ENCODE measurements at places on chromosomes 1 and 21.

GRCh38 chr1:76021846-76022245, 52.7 kb upstream of the ST6GALNAC3 start:
- no peak for DNase-seq

GRCh38 chr1:198763298-198763714, 124.5 kb downstream of the PTPRC start:
- no peak for DNase-seq

DNA sequence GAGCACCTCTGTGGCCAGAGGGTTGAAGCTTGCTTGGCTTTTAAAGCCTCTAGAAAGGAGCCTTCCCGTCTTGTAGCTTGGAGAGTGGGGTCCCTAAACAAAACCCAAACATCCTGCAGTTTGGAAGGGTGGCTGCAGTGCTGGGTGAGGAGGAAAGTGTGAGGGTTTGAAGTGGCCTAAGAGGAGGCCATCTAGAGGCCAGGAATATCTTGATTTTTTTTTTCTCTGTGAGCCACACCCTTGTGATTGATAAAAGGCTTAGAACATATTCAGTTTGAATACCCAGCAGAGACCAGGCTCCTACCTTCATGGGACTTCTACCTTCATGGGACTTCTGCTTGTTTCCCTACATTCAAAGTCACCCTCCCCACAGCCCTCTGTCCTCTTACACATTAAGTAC, 37.3 kb upstream of the PIGV start:
- no peak for DNase-seq

- DNase-seq = no peak
These were observed 363.6 kb downstream of the PLPP3 start for GRCh38 chr1:56215771-56216170.

DNA sequence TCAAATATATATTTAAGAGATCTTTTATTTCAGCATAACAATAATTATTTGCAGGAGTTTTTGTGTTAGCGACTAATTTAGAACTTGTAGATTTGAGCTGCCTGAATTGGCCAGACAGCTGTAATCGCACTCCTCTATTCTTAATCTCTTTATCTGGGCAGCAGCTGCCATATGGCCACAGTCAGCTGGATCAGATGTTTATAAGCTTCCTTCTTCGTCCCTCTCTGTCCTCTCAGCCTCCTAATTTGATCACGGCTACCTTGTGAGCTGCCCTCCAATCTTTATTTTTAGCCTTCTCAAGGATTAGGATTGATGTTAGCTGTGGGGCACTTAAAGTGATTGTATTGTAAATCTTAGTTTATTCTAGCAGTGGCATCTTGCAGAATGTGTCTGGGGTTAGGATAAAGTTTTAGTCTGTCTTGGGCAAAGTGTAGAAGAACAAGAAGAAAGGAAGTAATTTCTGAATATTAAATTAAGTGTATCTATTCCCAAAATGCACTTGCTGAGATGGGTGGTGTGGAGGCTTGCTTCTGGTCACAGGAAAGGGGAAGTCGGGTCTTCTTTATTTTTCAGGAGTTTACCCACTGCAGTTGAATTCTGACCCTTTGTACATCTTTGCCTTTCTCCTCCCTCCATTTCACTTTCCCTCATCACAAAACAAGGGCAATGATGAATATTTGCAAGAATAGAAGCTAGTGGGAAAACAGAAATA, 1.1 kb downstream of the ZBTB18 start:
- DNase-seq = no peak

DNA sequence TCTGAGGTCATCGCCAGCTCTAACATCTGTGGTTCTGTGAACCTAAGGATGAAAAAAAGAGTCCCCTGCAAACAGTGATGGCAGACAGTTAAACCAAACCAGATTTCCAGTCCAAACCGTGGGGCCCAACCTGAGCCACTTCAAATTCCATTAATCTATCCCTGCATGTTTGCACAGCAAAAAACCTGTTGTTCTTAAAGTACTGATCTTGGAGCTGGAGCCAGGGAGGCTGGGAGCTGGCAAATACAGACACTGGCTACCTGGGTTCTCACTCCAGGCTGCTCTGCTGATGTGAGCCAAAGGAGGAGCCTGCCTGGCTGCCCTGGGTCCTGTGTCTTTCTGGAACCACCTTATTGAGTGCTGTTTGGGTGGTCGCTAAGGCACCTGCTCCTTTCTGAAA, 16.4 kb downstream of the LDLRAD1 start:
- no peak for DNase-seq

- no peak for DNase-seq
These were observed 59.6 kb downstream of the CC2D1B start for GRCh38 chr1:52306227-52307006.

DNA sequence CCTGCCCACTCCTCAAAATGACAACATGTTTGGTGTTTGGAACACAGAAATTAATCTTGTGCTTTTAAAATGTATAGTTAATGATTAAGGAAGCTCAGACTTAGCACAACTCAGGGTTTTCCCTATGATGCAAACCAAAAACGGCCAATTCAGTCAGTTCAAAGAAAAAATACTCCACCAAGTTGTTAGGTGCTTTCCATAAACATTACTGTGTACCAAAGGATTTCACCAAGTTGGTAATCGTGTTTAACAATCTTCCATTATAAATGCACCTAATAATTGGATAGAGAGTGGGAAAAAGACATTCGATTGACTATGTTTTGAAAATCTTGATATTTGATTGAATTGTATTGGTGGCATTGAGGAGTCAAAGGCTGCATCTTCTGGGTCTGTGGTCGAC, 33.3 kb upstream of the DUSP10 start:
- DNase-seq = no peak

DNA sequence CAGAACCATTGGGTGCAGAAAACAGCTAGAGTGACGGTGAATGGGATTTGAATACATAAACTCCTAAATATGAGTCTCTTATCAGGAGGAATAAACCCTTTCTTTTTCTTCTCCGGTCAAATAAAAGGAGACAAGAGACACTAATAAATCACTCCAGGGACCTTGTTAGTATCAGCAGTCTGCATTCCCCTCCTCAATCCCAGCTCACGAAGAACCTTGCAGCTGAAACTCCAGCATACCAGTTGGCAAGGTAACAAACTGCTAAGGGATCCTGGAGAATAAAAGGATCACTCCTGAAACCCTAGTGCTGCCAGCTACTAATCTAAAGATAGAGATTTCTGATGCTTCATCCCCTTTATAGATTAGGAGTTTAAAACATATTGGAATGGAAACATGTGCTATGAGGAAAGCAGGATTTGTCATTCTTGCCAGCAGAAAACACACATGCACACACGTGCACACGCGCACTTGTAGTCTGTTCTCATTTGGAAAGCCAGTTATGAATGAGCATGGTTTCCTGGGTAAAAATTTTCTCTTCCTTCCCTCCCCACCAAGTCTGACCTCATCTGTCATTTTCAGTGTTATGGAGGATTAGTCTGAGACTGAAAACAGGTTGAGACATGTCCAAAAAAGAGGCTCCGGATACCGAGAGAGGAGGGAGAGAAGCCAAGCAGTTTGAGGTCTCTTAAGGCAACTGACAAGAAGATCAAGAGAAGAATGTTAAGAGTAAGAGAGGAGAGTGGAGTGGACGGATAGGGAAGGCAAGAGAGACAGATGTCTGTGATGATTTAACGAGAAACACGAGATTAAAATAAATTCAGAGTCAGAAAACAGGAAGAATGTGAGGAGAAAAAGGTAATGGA, 10.9 kb downstream of the IER5 start:
- DNase-seq = peak; percentile 36

DNA sequence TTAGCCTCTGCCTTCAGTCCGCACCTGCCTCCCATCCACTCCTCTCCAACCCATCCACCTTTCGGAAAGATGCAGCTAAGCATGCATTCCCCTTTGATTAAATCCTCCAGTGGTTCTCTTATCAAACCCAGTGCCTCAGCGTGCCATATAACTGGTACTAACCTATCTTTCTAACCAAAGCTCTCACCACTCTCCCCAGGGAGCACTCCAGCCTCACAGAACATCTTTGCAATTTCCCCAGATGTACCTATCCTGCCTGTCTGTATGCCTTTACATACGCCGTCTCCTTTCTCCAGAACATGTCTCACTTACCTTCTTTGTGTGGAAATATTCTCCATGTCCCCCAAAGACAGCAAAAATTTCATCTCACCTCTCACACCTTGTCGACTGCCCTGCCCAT, 80.0 kb downstream of the SLC25A24 start:
- no peak for DNase-seq

DNA sequence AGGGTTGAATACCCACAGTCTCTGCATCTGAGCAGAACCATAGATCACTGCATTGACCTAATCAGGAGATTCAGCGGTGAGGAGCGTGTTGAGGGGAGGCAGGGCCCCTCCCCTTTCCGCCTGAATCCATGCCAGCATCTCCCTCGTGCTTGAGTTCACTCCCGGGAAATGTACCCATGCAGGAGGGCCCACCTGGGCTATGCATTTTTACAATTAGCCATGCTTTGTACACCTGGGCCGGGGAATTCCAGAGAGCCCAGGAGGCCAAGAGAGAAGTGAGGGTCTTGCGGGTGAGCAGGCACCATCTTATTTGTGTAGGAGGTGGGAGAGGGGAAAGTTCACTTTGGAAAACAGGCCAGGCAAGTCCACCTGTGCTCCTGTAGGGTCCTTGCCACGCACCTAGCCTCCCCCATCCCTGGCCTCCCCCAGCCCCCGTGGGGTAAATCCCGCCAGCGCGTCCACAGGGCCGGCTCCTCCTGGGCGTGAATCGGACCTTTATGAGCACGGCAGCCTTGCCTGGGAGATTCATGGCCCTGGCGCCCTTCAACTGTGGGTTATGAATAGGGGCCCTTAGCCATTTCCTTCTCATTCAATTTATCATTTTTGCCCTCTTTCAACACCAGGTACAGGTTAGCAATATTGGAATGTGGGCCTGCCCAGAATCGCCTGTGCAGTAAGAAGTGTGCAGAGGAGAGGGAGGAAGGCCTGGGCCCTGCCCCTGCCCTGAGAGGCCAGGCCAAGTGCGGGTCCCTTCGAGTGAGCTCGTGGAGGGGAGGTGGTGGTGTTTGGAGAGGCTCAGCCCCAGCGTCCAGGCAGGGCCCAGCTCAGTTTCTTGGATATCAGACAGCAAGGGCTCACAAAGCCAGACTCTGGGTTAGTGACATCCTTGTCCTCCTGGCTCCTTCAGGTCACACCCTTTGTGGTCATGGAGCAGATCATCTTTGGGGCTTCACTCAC, 84.4 kb upstream of the ACTRT2 start:
- DNase-seq = no peak

DNA sequence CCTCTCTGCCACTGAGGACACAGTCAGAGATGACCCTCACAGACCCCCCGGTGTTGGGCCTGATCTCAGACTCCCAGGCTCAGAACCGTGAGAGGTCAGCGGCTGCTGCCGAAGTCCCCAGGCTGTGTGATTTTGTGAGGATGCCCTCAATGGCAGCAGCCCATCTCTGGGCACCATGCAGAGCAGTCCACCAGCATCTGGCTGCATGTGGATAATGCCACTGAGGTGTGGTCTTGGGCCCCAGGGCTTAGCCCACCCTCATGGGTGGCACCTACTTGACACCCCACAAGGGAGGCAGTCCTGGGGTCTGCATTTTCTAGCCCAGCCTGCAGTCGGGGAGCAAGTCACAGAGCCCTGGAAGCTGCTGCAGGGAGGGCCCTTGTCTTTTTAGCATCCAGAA, 5.5 kb upstream of the ACTRT2 start:
- DNase-seq = no peak

GRCh38 chr1:41547781-41548560, 63.5 kb upstream of the EDN2 start:
- no peak for DNase-seq

DNA sequence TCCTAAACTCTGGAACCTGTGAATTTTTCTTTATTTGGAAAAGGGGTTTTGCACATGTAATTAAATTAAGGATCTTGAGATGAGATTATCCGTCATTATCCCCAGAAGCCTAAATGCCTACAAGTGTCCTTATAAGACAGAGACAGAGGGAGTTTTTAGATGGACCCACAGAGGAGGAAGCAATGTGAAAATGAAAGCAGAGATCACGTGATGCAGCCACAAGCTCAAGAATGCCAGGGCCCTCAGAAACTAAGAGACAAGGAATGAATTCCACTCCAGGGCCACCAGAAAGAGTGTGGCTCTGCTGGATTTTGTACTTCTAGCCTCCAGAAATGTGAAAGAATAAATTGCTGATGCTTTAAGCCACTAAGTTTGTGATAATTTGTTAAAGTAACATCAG, 183.6 kb upstream of the UBE2U start:
- no peak for DNase-seq

GRCh38 chr1:89104687-89105086, 21.2 kb downstream of the GBP2 start:
- peak; percentile 21 for DNase-seq

DNA sequence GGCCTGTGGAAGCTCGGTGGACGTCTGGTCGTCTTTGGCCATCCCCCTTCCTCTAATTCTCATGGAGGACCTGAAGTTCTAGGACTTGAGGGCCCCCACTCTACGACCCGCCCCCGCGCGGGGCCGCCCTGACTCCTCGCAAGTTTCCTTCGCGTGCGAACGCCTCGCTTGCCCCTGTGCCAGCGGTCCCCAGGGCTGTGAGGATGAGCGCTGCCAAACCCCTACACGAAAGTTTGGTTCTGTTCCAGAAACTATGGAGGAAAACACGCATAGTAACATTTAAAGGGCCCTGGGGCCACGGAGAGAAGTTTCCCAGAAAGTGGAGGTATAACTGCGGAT, 304 bp upstream of the GNG12 start:
- no peak for DNase-seq

DNA sequence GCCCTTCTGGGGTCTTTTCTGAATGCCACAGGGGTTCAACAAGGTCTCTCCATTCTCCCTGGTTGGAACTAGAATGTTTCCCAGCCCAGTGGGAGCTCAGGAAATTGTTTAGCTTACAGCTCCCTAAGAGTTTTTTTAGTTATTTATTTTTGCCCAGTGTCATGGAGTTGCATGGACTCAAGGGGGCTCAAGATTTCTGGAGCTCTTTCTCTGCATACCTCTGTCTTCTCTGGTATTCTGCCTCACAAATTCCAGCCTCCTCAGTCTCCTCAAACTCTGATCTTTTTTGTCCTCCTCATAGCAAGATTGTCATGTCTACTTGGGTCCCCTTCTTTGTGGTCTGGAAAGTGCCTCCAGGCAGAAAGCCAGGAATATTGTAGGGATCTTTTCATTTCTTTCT, 15.9 kb upstream of the PPP2R5A start:
- no peak for DNase-seq

DNA sequence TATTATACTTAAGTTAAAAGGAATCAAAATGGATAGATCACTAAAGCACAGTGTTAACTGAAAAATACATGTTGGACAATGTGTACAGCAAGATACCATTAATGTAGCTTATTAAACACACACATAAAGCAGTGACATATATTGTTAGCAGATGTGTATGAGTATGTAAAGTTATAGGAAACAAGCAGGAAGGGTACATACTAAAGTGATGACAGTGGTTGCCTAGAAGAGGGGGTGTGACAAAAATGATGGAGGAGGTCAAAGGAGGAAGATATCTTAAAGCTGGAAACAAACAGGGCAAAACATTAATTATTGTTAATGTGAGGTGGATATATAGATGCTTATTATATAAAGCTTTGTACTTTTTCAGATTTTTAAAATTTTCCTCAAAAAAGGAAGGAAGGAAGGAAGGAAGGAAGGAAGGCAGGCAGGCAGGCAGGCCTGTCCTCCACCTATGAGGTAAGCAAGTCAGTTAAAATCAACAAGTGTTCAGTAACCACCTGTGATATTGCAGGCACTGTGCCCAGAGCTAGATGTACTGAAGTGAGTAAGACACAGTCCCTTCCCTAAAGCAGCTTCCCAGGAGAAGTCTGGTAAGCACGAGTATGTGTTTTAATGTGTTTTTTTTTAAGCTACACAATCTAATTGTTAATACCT, 252.9 kb upstream of the NR5A2 start:
- DNase-seq = no peak

GRCh38 chr1:156126630-156127534, 12.4 kb downstream of the LMNA start:
- peak; percentile 72 for DNase-seq

GRCh38 chr1:54291276-54292001, 91.5 kb downstream of the MRPL37 start:
- no peak for DNase-seq

Data from stimulated activated CD4-positive, alpha-beta T cell treated with anti-CD3 and anti-CD28 coated beads, Interleukin-4, amount 100 ng/mL, for 1 hour (primary cell).